ENCODE measurements at places on chromosomes 3 and 15. TPM values are rescaled to one million over a fixed set of nuclear protein-coding genes. Genes with fewer than 3 reads are reported as not detected.
A peak's percentile ranks its signal among the peaks of the same experiment; 100 is the strongest.

Gene C2CD4B
- total RNA-seq, result not detected

Gene ACAN
- not detected for total RNA-seq

Gene FBXL2
- total RNA-seq, result not detected

Gene SI
- not detected for total RNA-seq

Gene CPEB1
- 0.62 TPM for total RNA-seq

Gene CCRL2
- total RNA-seq, result 2.3 TPM

Gene BCHE
- total RNA-seq, result not detected

Gene PIERCE2
- 1.2 TPM for total RNA-seq

Gene ABHD10
- total RNA-seq, result 40.1 TPM

DNA sequence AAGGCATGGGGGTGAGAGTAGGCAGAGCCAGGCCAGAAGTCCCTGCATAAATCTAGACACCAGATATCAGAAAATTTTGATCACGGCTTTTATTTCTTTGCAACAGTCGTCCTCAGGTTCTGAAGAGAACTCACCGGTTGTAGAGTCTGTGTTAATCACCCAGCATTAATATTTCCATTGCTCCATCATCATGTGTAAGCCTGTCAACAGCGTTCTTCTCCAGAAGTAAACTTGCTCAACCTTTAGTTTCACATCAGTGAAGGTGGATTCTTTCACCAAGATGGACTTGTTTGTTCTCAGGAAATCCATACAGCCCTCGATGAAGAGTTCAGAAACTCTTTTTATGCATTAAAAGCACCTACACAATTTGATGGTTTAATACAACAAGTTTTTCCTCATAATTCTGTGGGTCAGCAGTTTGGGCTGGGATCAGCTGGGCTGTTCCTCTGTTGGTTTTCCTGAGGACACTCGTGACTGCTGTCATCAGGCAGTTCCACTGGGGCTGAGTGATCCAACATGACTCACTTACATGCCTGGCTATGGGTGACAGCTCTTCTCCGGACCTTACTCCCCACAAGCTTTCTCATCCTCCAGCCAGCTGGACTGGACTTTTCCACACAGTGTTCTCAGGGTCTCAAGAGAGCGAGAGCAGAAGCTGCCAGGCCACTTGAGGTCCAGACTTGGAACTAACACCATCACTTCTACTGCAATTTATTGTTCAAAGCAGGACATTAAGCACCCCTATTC, 303.4 kb downstream of the ZNF621 start:
- no peak for DNase-seq

DNA sequence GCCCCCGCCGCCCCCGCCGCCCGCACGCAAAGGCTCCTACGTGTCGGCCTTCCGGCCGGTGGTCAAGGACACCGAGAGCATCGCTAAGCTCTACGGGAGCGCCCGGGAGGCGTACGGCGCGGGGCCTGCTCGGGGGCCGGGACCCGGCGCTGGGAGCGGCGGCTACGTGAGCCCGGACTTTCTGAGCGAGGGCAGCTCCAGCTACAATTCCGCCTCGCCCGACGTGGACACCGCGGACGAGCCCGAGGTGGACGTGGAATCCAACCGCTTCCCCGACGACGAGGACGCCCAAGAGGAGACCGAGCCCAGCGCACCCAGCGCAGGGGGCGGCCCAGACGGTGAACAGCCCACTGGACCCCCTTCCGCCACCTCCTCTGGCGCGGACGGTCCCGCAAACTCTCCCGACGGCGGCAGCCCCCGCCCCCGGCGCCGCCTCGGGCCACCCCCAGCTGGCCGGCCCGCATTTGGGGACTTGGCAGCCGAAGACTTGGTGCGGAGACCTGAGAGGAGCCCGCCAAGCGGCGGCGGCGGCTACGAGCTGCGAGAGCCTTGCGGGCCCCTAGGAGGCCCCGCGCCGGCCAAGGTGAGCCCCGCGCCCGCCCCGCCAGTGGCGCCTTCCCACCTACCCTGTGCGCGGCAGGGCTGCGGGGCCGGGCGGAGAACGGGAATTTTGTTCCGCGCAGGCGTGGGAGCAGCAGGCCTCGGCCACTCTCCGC, 2.4 kb downstream of the SKOR1 start:
- peak; percentile 51 for DNase-seq

- no peak for DNase-seq
Measured at GRCh38 chr3:194632809-194633348, 340 bp downstream of the TMEM44 start.

DNA sequence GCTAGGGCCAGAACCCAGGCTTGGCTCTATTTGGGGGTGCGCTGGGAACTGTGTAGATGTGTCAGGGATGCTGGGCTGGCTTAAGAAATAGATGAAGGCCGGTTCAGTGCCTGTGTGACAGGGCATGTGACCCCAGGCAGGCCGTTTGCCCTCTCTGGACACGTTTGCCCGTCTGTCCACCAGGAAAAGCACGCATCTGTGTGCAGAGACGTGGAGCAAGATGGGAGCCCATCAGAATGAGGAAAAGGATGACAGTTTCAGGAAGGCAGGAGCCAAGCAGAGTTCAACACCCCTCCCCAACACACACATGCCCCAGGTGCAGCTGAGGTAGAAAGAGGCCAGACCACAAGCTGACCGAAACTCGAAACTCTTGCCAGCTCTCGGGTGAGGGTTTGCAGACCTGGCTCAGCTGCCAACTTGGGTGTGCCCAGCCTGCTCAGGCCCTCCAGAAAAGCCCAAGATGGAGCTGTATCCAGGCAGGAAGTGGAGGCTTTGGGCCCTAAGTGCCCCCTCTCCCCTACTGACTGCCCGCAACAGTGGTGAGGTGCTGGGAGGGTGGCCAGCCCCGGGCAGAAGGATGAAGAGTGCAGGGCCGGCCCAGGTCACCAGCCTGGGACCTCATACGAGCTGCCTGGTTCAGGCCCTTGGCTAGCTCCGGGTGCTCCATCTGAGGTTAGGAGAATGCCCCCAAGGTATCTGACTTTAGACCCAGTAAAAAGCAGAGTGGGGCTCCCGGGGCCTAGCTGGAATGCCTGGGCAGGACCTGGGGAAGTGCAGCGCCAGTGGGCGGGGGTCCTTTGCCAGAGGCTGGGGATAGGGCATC, 10.2 kb upstream of the MESP1 start:
- no peak for DNase-seq

GRCh38 chr3:133230195-133230594, 169.7 kb upstream of the BFSP2 start:
- no peak for DNase-seq

DNA sequence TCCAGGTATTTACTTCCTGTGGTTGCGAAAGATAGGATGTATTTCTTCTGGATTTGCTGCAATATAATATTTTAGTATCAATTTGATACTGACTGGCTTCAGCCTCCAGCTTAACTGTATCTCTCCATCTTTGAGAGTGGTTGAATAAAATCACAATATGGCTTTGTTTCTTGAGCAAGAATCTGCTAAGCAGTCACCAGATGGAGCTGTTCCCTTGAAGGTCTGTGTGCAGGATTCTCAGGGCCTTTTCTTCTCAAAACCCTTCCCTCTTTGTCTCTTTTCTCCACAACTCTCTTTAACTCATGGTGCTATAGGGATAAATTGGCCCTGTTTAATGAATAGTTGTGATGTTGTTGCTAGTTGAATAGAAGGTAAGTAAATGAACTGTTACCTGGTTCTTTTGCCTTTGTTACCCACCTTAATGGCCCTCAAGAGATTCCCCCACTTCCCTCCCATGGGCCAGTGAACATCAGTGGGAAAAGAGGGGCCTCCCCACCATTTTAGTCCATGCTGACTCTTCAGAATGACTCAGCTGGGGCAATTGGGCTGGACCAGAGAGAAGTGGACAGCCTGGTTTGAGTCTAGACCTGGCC, 34.8 kb upstream of the RAB6B start:
- DNase-seq, result peak; percentile 12

DNA sequence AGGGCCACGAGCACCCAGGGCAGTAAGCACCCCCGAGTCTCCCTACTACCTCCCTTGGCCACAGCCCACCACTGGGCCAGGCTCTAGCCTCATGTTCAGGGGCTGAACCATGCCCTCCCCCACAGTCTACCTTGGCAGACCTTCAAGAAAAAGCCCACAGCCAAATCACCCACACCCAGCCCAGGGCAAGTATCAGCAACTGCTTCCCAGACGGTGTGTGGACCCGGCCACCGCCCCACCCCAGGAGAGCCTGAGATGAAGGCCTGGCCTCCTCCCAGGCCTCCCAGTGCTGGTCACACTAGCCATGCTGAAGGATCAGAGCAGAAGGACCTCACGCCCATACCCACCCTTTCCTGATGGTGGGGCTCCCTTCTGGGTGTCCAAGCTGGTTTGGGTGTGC, 92.0 kb upstream of the LINGO1 start:
- no peak for DNase-seq

GRCh38 chr15:74010929-74011540, 16.5 kb downstream of the PML start:
- DNase-seq, result no peak

GRCh38 chr15:40354408-40355171, 3.4 kb upstream of the DISP2 start:
- DNase-seq, result no peak

GRCh38 chr15:80562033-80562432, 133.1 kb upstream of the ABHD17C start:
- no peak for DNase-seq

- DNase-seq, result no peak
Measured at GRCh38 chr15:52103217-52104207, 9.1 kb downstream of the BCL2L10 start.

GRCh38 chr3:186787642-186788481, 4.5 kb downstream of the EIF4A2 start:
- no peak for DNase-seq

DNA sequence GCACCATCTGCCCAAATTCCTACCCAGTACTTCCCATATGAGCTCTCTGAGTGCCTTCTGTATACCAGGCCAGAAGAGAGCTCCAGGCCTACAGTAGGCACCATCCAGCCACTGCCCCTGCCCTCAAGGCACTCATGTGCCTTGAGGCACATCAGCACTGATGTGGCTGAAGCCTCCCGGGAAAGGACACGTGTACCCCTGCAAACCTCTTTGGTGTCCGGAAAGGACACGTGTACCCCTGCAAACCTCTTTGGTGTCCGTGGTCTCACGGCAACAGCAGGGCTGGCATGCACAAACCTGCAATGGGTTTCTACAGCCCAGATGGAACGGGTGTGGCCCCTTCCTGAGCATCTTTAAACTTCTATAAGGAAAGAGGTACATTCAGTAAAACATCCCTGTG, 209.4 kb upstream of the IGF1R start:
- no peak for DNase-seq

GRCh38 chr15:40367686-40368611, 9.9 kb downstream of the DISP2 start:
- peak; percentile 94 for DNase-seq

DNA sequence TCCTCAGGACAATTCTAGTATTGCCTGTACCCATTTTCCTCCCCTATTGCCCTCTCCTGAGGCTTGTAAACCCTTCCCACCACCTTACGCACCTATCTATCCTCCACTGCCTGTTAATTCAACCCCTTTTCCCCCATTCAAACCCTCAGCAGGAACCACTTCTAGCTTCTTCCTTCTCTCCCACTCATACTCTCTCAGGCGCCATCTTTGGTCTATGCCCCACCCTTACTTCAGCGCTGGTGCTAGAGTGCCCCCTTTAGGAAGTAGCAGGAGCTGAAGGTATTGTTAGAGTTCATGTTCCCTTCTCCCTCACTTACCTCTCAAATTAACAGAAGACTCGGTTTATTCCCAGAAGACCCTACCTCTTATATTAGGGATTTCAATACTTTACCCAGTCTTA, 121.8 kb upstream of the NLGN1 start:
- DNase-seq, result no peak

DNA sequence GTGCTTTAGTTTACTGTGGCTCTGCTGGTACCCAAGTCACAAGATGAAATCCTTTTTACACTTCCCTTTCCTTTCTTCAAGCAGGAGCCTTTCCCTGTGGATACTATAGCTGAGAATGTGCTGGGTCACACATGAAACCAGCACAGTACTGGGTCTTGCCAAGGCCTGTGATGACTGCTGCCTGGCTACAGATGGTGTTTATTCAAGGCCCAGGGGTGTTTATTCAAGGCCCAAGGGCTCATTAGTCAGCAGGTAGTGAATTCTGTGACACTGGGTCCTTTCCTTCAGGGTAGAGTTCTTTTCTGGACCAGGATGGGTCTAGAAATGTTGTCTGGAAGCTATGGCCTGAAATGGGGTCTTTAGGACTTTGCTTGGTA, 99.4 kb downstream of the SH3GL3 start:
- DNase-seq, result no peak

DNA sequence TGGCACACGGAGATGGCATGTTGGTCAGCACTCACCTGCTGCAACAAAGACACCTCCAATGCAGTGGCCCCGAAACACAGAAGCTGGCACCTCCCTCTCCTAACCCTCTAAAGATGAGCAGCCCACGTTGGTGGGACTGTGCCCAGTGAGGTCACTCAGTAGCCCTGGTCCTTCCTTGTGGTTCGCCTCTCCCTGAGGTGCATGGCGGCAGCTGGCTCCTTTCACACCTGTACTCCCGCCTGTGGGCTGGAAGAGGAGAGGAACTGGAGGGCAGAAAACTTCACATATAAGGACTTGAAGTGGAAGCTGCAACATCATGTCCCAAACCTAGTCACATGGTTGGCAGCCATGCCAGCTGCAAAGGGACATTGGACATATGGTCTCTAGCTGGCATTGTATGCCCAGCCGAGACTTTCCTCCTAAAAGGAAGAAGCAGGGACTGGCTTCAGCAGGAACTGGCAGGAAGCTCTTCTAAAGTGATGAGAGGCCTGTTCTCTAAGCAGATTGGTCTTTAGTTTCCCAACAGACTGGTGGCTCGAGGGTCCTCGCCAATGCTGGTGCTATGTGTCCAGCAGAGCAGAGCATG, 10.8 kb upstream of the C3orf22 start:
- no peak for DNase-seq

DNA sequence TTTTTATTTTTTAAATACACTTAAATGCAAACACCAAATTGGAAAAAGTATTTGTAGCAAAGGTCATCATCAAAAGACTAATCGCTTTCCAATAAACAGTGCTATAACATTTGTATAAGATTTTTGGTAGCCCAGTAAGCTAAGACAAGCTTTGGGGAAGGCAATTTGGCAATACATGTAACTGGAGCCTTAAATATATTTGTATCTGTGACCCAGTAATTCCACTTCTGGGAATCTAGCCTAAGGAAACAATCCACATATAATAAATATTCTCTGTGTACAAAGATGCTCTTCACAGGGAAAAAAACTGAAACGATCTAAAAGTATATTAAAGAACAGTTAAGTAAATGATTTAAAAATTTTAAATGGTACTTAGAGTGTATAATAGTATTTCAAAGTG, 65.5 kb upstream of the TJP1 start:
- no peak for DNase-seq

GRCh38 chr3:124209426-124209825, 217.5 kb upstream of the ROPN1 start:
- no peak for DNase-seq

- peak; percentile 25 for DNase-seq
Measured at GRCh38 chr3:156605686-156606605, 51.0 kb upstream of the SSR3 start.

DNA sequence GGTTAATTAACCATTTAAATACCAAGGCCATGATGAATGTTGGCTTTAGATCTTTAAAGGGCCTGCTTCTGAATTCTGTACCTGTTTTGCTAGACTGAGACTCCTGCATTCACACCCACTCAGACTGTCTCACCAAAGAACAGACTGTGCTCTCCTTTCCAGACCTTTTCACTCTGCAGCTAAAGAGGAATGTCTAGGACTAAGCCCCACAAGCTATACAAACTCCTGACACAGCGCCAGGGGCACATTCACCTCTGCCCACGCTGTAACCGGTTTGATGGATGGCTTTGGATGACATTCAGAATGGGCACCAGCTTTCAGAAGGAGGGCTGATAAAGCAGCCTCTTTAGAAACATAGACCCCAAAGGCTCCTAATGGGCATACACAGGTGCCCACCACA, 200.1 kb downstream of the KCNMB2 start:
- no peak for DNase-seq

GRCh38 chr3:189101594-189101993, 70.2 kb upstream of the TPRG1 start:
- DNase-seq, result no peak
